ENCODE measurements at places on chromosomes 7 and 10.

GRCh38 chr7:50349399-50349798 is 44.9 kb downstream of the IKZF1 start:
- DNase-seq, result no peak

- no peak for DNase-seq
Measured at GRCh38 chr7:10838228-10838627, 135.4 kb upstream of the PHF14 start.

DNA sequence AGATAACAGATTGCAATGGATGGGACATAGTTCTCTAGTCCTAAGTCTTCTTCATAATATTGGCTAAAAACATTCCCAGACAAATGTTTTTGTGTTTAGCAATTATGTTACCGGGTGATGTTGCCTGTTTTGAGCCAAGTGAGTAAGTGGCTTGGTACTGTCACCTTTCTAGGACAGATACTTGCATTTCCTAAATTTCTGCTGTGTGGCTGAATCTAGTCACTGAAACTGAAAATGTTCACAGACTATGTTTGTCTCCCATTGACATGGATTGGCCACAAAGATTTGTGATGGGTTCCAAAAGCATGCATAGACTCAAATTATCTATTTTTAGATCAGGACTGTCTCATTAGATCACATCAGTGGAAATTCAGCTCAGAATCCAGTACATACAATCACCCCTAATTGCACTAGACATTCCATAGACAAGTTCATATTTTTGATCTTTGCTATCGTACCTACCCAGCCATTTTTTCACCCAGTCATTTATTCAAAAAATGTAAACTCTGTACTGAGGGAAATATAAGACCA is 1222.1 kb upstream of the AUTS2 start:
- no peak for DNase-seq

GRCh38 chr7:37081436-37081835 is 357.1 kb upstream of the AOAH start:
- DNase-seq, result no peak

GRCh38 chr10:83078645-83079044 is 1060.7 kb upstream of the GHITM start:
- no peak for DNase-seq

DNA sequence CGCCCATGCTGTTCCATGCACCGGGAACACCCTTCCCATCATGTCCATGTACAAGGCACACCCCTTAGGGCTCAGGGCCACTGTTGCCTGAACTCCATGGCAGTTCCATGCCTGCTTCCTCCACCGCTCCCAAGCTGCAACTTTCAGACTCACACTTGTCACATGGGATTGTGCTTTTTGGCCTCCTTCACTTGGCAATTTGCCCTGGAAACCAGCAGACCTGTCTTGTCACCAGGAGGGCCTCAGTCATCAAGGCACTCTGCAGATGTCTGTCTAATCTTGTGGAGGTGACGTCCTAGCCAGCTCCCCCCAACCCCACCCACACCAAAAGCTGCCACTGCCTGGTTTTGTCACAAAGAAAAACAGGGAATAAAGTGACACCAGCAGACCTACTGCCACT is 47.5 kb downstream of the CARD11 start:
- no peak for DNase-seq

GRCh38 chr7:96250776-96251361 is 71.0 kb downstream of the SLC25A13 start:
- no peak for DNase-seq

GRCh38 chr10:77253147-77253545 is 384.5 kb downstream of the KCNMA1 start:
- no peak for DNase-seq

- DNase-seq, result no peak
Measured at GRCh38 chr7:147245274-147245673, 1128.7 kb downstream of the CNTNAP2 start.

Data from activated CD4-positive, CD25-positive, alpha-beta regulatory T cell (primary cell).